ENCODE measurements at places on chromosomes 4 and X. TPM values are rescaled to one million over a fixed set of nuclear protein-coding genes. Genes with fewer than 3 reads are reported as not detected.

The RBM46 gene
- 0.13 TPM for total RNA-seq

The FAM9B gene
- not detected for total RNA-seq

The ITIH6 gene
- not detected for total RNA-seq

DNA sequence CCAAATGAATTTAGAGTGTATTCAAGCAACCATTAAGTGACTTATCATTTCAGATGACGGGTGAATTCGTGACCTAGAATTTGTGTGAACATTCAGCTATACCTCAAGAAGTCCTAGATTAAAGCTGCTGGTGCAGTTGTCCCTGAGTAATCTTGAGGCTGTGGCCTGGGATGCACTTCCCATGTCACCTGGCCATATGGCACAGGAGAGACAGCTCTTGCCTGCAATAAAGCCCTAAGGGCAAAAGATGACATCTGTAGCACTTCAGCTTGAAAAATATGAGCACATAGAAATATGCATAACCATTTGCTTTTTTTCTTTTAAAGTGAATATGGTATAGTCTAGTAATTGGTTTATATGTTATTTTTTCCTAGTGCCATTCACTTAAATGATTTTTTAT lies 125.8 kb downstream of the FHDC1 start:
- H3K4me3 ChIP-seq, result no peak overlapping the region
- no peaks in the 10 kb centered on the region for H3K27me3 ChIP-seq
- DNase-seq, result no peak
- H3K36me3 ChIP-seq, result no peaks in the 10 kb centered on the region
- no peaks in the 10 kb centered on the region for H3K4me1 ChIP-seq
- no peak overlapping the region for H3K27ac ChIP-seq

DNA sequence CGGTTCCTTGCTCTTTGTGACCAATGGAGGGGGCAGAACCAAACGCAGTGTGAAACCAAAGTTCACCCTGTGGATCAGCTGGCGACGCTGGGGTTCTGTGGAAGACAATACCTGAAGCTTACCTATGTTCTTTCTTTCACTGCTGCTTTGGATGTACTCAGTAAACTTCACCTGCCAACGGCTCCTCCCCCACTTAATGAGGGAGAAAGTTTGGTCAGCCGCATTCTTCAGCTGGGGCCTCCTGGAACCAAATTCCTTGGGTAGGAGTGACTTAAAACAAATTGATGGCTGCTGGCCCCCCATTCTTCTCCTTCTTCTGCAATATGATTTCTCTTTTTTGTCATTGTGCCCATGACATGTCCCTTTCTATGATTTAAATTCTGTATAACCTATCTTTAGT lies 282.4 kb downstream of the ANK2 start:
- no peaks in the 10 kb centered on the region for H3K27me3 ChIP-seq
- no peak overlapping the region for H3K4me3 ChIP-seq
- H3K4me1 ChIP-seq, result no peaks in the 10 kb centered on the region
- no peak overlapping the region for H3K27ac ChIP-seq
- peaks cover 38% of the 10 kb centered on the region for H3K36me3 ChIP-seq

- H3K27me3 ChIP-seq, result no peaks in the 10 kb centered on the region
- H3K4me3 ChIP-seq, result no peak overlapping the region
- no peaks in the 10 kb centered on the region for H3K36me3 ChIP-seq
- peaks cover 10% of the 10 kb centered on the region for H3K4me1 ChIP-seq
- no peak for DNase-seq
Measured at GRCh38 chr4:147085781-147086180, 140.1 kb upstream of the TTC29 start.

- no peaks in the 10 kb centered on the region for H3K27me3 ChIP-seq
- no peak overlapping the region for H3K4me3 ChIP-seq
- H3K4me1 ChIP-seq, result no peaks in the 10 kb centered on the region
Measured at GRCh38 chr4:145406970-145407369, 74.7 kb upstream of the SMAD1 start.

GRCh38 chrX:48573690-48574269 lies 504 bp upstream of the RBM3 start:
- DNase-seq, result no peak
- peak overlapping the region; percentile 97 for H3K27ac ChIP-seq
- H3K27me3 ChIP-seq, result no peaks in the 10 kb centered on the region
- H3K4me1 ChIP-seq, result peaks cover 16% of the 10 kb centered on the region

Data from esophagus muscularis mucosa (tissue), 4 donors.